Dorsolateral prefrontal cortex (tissue), 122 donors: ENCODE measurements at places on chromosomes 5 and 9. TPM values are rescaled to one million over a fixed set of nuclear protein-coding genes. Genes with fewer than 3 reads are reported as not detected.

DNA sequence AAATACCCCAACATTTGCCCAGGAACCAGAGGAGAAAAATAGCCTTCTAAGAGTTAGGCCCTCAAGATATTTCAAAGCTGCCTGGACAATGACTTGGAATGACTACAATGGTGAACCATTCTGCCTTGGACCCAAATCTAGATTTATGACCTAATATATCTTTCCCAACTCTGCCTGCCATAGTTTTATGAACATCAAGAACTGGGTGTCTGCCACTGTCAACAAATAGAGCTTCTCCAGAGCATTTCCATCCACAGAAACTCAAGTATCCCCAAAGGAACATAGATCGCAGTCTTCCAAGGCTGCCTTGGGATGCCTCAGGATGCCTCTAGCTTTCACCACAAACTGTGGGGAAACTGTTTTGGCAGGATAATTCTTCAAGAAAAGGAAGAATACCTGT, 48.2 kb upstream of the NFIB start:
- DNase-seq: no peak

DNA sequence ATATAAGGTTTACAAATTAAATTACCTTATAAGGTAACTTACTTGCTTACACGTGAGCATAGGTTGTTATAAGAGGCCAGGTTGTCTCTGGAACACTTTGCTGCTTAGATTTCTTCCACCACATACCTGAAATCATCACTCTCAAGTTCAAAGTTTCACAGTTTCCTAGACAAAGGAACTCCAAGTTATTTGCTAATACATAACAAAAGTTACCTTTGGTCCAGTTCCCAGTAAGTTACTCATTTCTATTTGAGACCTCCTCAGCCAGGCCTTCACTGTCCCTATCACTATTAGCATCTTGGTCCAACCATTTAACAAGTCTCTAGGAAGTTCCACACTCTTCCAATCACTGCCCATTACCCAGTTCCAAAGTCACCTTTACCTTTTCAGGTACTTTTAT, 18.5 kb upstream of the UGT3A1 start:
- DNase-seq: no peak

- DNase-seq: no peak
Observed at GRCh38 chr5:172423379-172424110, 30.8 kb downstream of the SH3PXD2B start.

DNA sequence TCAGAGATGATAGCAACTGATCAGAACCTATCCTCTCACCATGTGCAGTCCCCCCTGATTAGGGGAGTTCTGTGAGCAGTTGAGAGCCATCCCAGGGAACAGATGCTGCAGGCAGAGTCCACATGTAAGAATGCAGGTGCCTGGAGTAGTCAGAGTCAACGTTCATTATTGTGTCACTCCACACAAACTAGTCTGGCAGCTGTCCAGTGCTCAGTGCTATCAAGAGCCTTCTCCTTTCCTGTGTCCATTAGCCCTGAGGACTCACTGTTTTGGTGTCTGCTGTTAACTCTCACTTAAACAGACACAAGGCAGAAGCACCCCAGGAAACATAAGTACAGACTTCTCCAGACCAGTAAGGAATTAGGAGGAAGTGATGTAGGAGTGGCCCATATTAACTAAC, 2.5 kb downstream of the SH3TC2 start:
- no peak for DNase-seq

The TMEM215 gene
- not detected for total RNA-seq

The GRXCR2 gene
- not detected for total RNA-seq

DNA sequence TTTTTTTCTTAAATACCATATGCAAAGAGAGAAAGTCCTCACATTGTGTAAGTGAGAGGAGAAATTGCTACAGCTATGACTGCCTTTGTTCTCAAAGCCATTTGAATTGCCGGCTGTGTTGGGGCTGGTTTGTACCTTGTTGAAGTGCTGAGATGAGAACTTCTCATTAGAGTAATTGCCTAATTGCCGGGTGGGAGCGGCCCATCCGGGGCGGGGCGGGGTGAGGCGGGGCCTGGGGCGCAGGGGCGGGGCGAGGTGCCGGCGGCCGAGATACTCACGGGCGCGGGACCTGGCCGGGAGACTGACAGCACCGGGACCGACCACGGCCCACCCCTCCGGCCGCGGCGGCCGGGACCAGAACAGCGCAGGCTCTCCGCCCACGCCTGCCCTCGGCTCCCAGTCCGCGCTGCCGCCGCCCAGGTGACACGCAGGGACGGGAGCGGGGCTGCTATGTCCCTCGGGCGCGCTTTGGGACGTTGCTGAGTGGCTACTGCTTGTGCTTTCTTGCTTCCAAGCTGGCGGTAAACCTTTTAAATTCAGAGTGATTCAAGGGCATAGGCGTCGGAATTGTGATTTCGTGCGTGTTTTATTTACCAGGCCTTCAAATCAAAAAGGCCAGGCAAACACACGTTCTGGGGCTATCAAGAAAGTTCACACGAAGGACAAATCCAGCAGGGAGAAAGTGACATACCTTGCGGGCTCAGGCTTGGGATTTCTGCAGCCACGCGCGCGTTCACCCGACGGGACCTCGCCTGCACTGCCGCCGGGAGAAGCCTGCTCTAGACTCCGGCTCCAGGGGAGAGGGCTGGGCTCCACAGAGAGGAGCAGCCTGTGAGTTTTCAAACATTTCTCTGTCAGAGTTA, 269.1 kb downstream of the FANCC start:
- no peak for DNase-seq

GRCh38 chr9:21465859-21466518, 16.1 kb downstream of the IFNE start:
- no peak for DNase-seq

DNA sequence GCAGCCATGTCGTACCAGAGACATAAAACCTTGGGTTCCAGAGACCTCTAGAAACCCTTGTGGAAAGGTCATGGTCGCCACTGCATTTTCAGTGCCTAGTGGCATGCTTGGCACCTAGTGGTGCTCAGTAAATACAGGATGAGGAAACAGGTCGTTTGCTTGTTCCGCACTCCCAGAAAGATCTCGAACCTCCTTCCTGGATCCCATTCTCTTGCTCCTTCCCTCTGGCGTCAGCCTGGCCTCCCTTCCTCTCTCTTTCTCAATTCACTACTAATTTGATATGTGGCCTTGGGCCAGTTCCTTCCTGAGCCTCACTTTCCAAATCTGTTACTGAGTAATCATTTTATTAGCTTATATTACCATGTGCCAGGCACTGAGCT, 4.4 kb downstream of the NDST1 start:
- DNase-seq: no peak

The OSMR gene
- total RNA-seq: 4.8 TPM

DNA sequence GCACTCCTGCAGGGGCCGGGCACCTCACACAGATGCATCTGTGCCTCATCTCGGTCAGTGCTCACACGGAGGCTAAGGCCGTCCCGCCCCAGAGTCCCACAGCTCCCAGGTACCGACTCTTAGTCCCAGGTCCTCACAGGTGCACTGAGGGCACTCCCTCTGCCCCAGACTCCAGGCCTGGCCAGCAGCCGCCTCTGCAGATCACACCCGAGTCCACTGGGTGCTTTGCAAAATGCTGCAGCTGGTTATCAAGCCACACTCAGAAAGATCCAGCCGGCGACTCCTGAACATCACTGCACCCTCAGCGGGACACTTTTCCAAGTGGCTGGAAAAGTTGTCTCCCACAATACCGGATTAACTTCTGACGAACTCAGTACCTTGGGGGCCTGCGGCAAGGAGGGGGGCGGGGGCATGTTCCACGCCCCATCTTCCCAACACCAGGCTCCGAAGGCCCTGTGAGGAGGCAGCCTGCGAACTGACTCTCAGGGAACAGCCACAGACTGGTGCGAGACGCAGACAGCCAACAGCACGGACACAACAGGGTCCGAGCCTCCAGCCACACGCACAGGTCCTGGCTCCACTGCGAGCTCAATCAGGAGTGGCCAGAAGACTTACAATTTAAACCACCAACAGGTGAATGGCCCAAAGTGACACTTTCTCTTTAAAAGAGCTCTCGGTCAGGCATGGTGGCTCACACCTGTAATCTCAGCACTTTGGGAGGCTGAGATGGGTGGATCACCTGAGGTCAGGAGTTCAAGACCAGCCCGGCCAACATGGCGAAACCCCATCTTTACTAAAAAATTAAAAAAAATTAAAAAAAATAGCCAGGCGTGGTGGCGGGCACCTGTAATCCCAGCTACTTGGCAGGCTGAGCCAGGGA, 4.0 kb downstream of the BRD3 start:
- no peak for DNase-seq

DNA sequence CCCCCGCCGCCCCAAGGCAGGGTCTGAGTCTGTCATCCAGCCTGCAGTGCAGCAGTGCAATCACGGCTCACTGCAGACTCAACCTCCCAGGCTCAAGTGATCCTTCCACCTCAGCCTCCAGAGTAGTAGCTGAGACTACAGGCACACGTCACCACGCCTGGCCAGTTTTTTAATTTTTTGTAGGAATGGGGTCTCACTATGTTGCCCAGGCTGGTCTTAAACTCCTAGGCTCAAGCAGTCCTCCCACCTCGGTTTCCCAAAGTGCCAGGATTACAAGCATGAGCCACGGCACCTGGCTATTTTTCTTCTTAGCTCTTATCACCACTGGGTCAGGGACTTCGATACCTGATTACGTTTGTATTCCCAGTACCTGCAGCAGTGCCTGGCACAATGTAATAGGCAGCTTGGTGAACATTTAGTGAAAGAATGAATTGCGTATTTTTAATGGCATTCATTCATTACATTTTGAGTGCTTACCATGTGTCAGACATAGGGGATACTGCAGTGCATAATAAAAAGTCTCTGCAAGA, 10.3 kb downstream of the LARP1 start:
- no peak for DNase-seq

DNA sequence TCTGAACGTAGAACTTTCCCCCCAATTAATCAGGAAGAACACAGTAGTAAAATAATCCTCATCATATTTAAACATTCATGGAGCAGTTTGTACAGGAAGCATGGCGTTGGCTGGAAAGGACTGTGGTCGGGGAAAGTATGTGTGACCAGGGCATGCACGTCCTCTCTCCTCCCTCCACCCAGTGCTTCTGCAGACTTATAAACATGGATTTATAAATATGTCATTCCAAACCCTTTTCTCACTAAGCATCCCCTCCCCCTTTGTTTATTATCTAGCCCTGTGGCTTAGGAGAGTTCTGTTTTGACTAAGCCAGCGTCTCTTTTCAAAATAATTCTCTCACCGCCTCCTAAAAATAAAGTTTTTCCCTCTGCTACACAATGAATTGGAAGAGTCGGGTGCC, 70.4 kb upstream of the DAP start:
- no peak for DNase-seq

The CBY3 gene
- not detected for total RNA-seq

The ANKRD18A gene
- 38.5 TPM for total RNA-seq

The SLC6A19 gene
- not detected for total RNA-seq

The KIF4B gene
- total RNA-seq: 0.44 TPM

DNA sequence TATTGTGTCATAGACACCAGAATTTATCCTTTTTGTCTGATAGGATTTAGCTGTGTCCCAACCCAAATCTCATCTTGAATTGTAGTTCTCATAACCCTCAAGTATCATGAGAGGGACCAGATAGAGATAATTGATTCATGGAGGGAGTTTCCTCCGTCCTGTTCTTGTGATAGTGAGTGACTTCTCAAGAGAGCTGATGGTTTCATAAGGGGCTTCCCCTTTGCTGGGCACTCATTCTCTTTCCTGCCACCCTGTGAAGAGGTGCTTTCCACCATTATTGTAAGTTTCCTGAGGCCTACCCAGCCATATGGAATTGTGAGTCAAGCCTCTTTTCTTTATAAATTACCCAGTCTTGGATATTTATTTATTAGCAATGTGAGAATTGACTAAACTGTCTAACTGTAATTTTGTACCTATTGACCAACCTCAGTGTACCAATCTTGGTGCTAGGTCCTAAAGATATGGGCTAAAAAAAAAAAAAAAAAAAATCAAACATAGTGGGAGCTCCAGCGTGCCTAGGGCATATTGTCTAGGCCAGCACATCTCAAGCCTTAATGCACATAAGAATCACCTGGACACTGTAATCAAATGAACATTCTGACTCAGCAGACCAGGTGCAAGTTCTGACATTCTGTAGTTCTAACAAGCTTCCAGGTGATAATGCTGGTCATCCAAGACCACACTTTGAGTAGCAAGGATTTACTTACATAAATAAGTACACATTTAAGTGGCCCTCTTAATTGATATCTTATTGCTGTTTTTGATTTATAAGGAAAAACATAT, 30.5 kb downstream of the ST8SIA4 start:
- no peak for DNase-seq

- no peak for DNase-seq
Observed at GRCh38 chr9:85185486-85186217, 516.1 kb downstream of the NTRK2 start.

- no peak for DNase-seq
Observed at GRCh38 chr5:1867815-1868143, 14.9 kb downstream of the IRX4 start.

The FBP1 gene
- total RNA-seq: 0.94 TPM

The JAKMIP2 gene
- total RNA-seq: 35.1 TPM

DNA sequence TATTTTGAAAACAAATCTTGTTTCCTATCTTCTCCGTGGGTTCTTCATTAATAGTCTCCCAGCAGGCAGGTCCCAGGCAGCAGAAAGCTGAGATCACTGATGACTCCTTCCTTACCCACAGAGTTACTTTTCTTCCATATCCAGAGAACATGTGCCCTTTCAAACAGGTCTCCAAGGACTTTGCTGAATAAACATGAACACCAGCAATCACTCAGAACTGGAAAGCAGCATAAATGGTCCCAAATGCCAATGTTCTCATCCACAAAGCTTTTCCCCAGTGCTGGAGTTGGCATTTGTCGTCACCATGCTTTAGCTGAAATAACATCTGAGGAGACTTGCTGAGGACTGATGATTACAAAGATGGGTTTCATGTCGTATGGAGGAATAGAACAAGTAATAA, 134.0 kb downstream of the YIPF5 start:
- no peak for DNase-seq

GRCh38 chr5:11322133-11322532, 561.1 kb upstream of the DAP start:
- DNase-seq: no peak

The CEL gene
- 4.2 TPM for total RNA-seq

GRCh38 chr5:169691471-169691870, 54.4 kb downstream of the DOCK2 start:
- no peak for DNase-seq

DNA sequence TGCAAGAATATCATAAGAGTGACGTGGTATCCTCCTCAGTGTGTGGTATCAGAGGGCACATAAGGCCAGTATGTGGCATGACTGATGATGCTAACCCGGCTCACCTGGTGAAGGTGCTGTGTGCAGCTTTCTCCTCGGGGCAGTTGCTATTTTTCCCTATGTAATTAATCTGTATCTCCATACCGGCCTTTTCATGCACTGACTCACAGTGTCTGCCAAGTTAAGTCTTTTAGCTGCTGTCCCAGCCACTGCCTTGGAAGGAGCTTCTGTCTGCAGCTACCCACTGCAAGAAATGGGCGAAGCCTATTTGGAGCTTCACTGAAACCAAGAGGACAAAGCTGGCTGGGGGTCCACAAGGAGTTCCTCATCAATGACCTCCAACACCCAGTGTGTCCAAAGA, 46.0 kb downstream of the NXNL2 start:
- DNase-seq: no peak

GRCh38 chr5:91128604-91129003, 254.5 kb downstream of the ARRDC3 start:
- DNase-seq: no peak

GRCh38 chr9:124038790-124039633, 27.4 kb downstream of the LHX2 start:
- no peak for DNase-seq

- DNase-seq: no peak
Observed at GRCh38 chr9:78677326-78677725, 380.4 kb downstream of the PSAT1 start.

The PRDM9 gene
- not detected for total RNA-seq

The PCDHB3 gene
- 4.3 TPM for total RNA-seq

- no peak for DNase-seq
Observed at GRCh38 chr5:173513521-173513991, 102.9 kb downstream of the BOD1 start.

The C9orf72 gene
- 46.7 TPM for total RNA-seq

The FBLL1 gene
- 21.3 TPM for total RNA-seq
